Neural crest cell (in vitro differentiated cells): ENCODE measurements at places on chromosomes 5 and 9. TPM values are rescaled to one million over a fixed set of nuclear protein-coding genes. Genes with fewer than 3 reads are reported as not detected.

DNA sequence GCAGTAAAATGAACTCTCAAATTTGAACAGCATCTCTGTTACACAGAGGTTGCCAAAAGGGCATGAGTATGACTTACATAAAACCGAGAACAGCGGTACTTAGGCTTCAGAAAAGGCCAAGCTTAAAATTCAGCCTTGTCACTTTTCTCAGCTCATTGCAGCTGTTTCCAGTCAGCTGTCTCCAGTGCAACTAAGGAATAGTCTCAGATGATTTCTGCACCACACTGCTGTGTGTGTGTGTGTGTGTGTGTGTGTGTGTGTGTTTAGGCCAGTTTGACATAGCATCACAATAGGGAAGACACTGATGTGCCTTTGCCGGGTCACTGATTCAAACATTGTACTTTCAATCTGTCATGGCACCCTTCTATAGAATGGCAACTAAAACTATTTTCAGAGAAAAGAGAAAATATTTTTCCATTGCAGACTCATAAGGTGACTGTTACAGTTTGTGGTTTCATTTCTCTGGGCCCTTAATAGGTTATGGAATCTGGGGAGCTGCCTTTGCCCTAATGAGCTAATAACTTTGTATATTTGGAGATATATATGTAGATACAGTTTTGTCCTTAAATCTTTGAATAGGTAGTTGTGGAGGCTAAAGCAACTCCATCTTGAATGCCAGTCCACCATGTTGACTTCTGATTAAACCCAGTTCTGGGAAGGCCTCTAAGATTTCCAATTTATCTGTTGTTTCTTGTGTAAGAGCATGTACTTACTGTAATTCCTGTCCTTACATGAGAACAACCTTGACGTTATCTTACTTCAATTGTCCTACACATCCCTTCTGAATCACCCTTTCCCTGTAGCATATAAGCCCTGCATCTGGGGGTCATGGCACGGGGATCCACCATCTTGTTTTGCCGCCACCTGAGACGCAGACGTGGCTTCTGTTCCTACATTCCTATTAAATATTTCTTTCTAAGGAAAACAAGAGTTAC, 4.5 kb downstream of the LSM11 start:
- no peak for DNase-seq

The IL13 gene
- total RNA-seq, result not detected in 2 replicates

The F12 gene
- total RNA-seq, result 2.3 and 2.7 TPM in 2 replicates

- DNase-seq, result no peak
These were observed 202.2 kb downstream of the NFIB start for GRCh38 chr9:14111696-14112095.

- peak; percentile 84 for DNase-seq
These were observed 29.3 kb upstream of the OBP2B start for GRCh38 chr9:133238272-133238850.

The CNTLN gene
- 16.7 and 18.0 TPM in 2 replicates for total RNA-seq

GRCh38 chr5:81205058-81205457, 28.1 kb upstream of the CKMT2 start:
- DNase-seq, result no peak

- DNase-seq, result no peak
These were observed 183.9 kb downstream of the BRINP1 start for GRCh38 chr9:119185298-119185697.

The SHOC1 gene
- not detected in 2 replicates for total RNA-seq

- DNase-seq, result no peak
These were observed 146.0 kb downstream of the NTRK2 start for GRCh38 chr9:84815554-84815953.

- DNase-seq, result no peak
These were observed 41.1 kb downstream of the STC2 start for GRCh38 chr5:173287086-173287485.

The TMEM252 gene
- not detected in 2 replicates for total RNA-seq

The PCDHB9 gene
- 5.5 and 7.0 TPM in 2 replicates for total RNA-seq

The NME5 gene
- 6.3 and 8.4 TPM in 2 replicates for total RNA-seq

- DNase-seq, result no peak
These were observed 3.7 kb upstream of the HOMER1 start for GRCh38 chr5:79517601-79518000.

DNA sequence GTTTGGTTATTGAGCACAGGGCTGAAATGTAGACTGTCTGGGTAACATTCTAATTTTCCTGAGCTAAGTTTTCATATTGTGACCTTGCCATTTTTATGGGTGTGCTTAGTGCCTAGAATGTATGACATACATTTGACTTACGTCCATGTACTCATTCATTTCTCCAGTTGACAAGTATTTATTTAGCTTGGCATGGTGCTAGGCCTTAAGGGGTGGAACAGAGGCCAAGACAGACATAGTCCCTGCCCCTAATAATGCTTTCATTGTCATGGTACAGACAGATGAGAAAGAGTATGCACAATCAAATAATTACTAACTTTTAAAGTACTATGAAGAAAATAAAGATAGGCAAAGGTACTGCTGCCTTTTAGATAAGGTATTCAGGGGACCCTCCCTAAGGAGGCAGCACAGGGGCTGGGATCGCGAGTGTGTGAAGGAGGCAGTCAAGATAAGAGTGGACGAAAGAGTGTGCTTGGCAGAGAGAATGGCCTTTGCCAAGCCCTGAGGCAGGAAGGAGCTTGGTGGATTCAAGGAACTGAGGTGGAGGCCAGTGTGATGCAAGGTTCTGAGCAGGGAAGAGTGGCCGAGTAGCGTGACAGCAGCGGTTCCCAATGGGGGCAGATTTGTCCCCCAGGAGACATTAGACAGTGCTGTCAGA, 128.0 kb downstream of the PIP5K1B start:
- no peak for DNase-seq

The TMEM267 gene
- total RNA-seq, result 9.7 and 10.2 TPM in 2 replicates

DNA sequence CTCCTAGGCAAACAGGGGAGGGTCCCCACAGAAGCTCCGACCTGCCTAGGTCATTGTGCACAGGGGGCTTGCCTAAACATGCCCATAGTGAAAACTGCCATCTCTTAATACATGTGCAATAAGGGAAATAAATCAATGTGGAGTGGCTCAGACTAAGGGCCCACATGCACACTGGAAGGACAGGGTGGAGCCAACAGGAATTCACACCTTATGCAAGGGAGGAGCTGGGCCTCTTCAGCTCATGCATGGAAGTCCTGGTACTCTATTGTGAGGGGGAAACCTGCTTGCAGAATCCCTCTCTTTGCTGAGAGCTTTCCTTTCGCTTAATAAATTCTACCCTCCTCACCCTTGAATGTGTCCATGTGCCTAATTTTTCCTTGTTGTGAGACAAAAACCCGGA, 815.8 kb downstream of the EFNA5 start:
- no peak for DNase-seq

- DNase-seq, result no peak
These were observed 61.8 kb downstream of the ABCA1 start for GRCh38 chr9:104866191-104866590.

DNA sequence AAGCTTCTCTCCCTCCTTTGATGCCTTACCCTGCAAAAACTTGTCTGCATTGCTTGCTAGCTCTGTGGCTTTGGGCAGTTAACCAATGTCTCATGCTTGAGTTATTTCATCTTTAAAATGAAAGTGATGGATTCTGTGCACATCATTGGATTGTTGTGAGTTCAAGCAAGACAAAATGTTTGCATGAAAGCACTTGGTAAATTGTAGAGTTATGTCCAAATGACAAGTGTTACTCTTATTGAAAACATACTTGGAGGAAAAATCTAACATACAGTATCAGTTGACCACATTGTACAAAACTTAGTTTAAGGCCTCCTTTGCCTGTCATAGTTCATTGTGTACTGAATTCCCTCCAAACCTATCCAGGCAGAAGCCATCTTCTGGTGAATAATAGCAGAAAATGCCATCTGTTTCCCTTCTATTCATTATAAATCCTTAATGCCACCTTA, 30.0 kb downstream of the TGFBR1 start:
- DNase-seq, result no peak

DNA sequence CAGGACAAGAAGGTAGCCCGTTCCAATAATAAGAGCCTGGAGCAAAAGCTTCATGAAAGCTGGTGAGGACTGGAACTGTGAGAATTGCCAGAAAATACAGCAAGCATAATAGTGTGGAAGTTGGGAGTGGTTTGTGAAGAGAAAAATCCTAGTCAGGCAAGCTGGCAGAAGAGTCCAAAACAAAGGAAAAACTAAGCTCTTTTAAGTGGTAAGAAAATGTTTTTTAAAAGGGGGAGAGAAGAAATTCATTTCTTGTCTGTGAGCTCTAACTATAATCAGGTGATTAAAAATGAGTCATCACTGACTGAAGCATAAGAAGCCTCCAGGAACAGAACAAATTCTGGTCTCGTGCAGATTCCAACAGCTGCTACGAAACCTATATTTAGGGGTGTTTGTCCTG, 102.6 kb downstream of the CAAP1 start:
- DNase-seq, result no peak

The GADD45G gene
- total RNA-seq, result 11.9 and 13.3 TPM in 2 replicates

GRCh38 chr9:68825762-68826472, 120.9 kb downstream of the PIP5K1B start:
- no peak for DNase-seq

- no peak for DNase-seq
These were observed 24.4 kb upstream of the TGFBI start for GRCh38 chr5:136004436-136004835.

DNA sequence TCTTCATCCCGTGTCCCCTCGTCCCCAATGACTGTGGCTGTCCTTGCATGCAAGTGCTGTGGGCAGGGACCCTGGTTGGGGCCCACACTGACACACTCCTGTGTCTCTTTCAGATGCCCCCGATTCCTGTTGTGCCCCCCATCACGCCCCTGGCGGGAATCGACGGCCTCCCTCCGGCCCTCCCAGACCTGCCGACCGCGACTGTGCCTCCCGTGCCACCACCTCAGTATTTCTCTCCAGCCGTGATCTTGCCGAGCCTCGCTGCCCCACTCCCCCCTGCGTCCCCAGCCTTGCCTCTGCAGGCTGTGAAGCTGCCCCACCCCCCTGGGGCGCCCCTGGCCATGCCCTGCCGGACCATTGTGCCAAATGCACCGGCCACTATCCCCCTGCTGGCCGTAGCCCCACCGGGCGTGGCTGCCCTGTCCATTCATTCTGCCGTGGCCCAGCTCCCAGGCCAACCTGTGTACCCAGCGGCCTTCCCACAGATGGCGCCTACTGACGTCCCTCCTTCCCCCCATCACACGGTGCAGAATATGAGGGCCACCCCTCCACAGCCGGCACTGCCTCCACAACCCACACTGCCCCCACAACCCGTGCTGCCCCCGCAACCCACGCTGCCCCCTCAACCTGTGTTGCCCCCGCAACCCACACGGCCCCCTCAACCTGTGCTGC, 75.0 kb downstream of the WNK2 start:
- DNase-seq, result no peak

The ZDHHC11B gene
- total RNA-seq, result 3.0 and 3.5 TPM in 2 replicates

GRCh38 chr5:2739360-2740050, 12.0 kb downstream of the IRX2 start:
- DNase-seq, result peak; percentile 33

GRCh38 chr9:134747951-134748489, 106.4 kb downstream of the COL5A1 start:
- no peak for DNase-seq

DNA sequence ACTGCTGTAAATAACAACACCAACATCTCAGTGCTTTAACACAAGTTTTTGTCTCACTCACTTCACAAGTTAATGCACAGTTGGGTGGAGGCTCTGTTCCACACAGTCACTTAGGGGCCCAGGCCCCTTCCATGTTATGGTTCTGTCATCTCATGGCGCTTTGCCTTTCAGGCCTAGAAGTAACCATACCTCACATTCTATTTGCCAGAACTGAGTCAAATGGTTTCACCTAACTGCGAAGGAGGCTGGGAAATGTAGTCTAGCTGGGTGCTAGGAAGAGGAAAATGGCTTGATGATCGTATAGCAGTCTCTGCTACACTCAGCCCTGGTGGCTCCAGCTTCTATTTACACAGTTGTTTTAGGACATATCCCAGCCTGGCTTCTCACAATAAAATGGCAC, 23.1 kb upstream of the MVB12B start:
- no peak for DNase-seq

GRCh38 chr9:127637322-127637847, 25.3 kb downstream of the STXBP1 start:
- no peak for DNase-seq

DNA sequence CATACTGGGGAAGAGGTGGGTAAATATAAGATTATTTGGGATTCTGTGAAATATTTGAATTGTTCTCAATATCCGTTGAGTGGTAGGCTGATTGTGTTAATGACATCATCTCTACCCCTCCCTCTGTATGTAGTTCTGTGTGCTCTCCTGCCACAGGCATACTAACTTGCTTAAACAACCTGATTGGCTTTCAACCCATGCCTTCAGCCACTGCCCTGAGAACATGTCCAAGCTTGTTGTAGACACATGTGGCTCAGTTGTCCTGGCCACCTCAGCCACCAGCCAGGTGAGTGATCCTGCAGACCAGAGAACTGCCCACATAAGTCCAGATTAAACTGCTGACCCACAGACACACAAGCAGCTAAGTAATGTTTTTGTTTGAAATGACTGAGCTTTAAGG, 31.1 kb downstream of the ANKS6 start:
- no peak for DNase-seq

DNA sequence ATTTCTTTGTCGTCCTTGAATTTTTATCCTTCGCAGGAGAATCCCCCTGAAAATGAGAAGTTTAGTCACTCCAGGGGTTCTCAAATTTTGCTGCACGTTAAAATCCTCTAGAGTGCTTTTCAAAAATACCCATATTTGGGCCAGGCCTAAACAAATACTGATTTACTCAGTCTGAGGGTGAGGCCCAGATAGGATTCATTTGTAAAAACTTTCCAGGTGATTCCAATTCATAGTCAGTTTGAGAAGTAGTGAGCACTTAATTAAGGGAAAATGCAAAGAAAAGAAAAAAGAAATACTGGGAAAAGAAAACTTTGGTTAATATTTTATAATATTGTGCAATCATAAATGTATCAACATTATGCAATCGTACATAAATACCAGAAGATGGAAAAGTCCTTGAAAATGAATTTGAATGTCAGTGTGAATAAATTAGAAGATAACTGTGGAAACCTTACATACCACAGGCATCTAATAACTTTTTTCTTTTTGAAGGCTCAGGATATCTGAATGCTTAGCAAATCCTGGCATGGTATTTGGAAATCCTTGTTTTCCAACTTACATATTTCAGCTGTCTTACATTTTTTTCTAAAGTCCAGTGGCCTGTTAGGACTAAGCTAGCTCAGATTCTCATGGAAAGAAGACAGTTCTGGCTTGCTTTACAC, 116.5 kb upstream of the DAPK1 start:
- no peak for DNase-seq

- no peak for DNase-seq
These were observed 51.7 kb downstream of the MTAP start for GRCh38 chr9:21854119-21854518.

The IL5 gene
- total RNA-seq, result not detected in 2 replicates

- DNase-seq, result no peak
These were observed 69.4 kb downstream of the NPR3 start for GRCh38 chr5:32780508-32780919.

DNA sequence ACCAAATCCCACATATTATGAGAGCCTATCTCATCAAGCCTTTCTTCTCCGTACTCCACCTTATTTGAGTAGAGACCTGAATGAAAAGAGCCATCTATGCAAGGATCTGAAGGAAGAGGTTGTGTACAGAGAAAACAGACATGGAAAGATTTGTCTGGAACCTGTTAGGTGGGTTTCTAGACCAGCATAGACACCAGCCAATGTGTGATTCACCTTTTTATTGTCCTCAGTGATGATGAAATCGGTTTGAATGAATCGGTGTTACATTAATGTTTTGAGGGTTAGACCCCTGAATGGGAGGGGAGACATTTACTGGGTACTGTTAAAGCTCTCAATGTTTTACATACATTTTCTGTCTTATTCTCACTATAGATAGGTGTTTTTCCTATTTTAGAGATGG, 223.6 kb downstream of the NMUR2 start:
- DNase-seq, result no peak

The DNAJC25 gene
- total RNA-seq, result 6.0 and 6.3 TPM in 2 replicates

The MOB3B gene
- total RNA-seq, result 20.5 and 21.8 TPM in 2 replicates

GRCh38 chr5:55306641-55307382, 682 bp downstream of the DHX29 start:
- DNase-seq, result no peak
